Omental fat pad (tissue), 4 donors: ENCODE measurements at places on chromosomes 7 and 10. TPM values are rescaled to one million over a fixed set of nuclear protein-coding genes. Genes with fewer than 3 reads are reported as not detected.

ZNF804B gene
- total RNA-seq = not detected

DNA sequence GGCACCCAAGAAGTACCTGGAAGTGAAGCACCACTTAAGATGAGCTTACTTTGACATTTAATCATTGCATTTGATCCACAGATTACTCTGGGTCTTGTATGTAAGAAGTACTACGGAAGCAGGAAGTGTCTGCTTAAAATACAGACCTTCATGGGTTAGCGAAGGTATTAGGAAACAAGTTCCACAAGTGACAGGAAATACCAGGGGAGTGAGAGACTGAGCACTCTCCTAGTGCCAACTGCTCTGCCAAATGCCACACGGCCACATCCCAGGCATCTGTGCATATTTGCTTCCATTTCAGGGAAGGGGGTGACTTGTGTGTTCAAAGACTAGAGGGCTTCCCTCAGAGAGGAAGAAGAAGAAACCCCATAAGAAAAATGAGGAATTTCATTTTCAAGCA lies 57.2 kb upstream of the ANK3 start:
- no peak for DNase-seq

GAD2 gene
- total RNA-seq = not detected

DNA sequence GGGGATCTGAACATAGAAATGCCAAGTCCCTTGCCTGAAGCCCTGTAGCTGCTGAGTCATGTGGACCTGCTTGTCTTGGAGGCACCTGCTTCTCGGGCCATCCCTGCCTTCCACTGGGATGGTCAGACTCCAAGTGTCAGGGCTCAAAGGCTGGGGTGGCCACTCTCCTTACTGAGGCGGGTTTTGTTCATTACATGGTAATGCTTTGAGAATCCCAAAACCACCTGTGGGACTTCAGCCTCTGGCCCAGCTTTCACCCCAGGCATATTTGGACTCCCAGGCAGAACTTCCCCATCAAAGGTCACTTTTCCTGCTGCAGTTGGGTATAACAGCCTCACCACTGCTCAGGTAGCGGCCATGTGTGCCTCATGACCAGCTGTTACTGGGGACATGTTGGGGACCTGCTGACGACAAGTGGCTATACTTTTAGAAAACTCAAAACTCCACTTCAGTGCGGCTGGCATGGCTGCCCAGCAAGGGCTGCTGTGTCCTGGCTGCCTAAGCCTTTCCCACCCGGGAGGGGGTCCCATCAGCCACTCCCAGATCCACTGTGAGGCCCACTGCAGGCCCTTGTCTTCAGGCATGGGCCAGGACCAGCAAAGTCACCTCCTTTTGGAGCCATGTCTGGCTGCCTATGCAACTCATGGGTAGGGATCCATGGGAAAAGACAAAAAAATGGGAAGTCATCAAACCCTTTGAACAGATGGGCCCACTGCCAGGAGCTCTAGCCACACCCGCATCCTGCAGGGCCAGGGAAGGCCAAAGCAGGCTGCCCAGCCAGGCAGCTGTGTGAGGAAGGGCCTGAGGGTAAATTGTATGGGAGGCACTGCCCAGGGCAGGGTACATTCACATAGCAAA lies 96.7 kb downstream of the ARHGAP22 start:
- no peak for DNase-seq

SUN3 gene
- not detected for total RNA-seq

DNA sequence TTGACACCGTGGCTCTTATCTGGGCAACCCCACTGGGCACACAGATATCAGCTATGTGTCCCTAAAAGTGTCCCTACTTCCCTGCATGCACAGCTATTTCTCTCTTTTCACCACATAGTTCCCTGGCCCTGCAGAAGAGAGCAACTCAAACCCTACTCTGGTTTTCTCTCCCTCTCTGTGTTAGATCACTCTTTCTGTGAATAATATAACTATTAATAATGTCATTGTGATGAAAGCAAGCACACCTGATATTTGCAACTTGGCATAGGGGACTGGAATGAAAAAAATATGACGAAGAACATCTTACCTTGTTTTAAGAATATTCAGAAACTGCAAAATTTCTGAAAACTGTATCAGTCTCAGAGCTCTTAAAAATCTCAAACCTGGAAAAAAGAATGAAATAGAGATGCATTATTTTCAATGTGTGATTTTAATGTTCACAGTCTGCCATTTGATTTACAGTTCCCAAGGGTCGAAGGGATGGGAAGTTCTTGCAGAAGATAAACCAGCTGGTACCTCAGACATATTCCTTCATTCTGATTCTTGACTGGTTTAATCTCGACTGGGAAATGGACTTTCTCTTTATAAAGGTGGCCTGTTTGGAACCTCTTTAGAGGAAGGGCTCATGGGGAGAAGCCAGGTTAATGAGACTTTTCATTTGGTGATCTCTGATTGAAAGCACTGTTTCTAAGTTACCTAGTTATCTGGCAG lies 516.8 kb downstream of the KCNMA1 start:
- no peak for DNase-seq

GRCh38 chr7:132004529-132004928 lies 448.1 kb upstream of the PODXL start:
- no peak for DNase-seq

GRCh38 chr7:72249106-72249505 lies 163.0 kb downstream of the CALN1 start:
- DNase-seq = no peak
